ENCODE measurements at places on chromosomes 11 and 22. TPM values are rescaled to one million over a fixed set of nuclear protein-coding genes. Genes with fewer than 3 reads are reported as not detected.
A peak's percentile ranks its signal among the peaks of the same experiment; 100 is the strongest.

The OR4B1 gene
- total RNA-seq = not detected

The TRPC6 gene
- total RNA-seq = not detected

The MUC15 gene
- total RNA-seq = not detected

The LRRC74B gene
- total RNA-seq = not detected

The KRTAP5-1 gene
- not detected for total RNA-seq

The CFAP300 gene
- total RNA-seq = not detected

The OR4C16 gene
- total RNA-seq = not detected

The SIK3 gene
- total RNA-seq = 48.7 TPM

The TMEM80 gene
- total RNA-seq = 10.3 TPM

The CNGA4 gene
- total RNA-seq = not detected

The ZNF408 gene
- total RNA-seq = 13.2 TPM

The GTSE1 gene
- 27.4 TPM for total RNA-seq

The CLDN5 gene
- not detected for total RNA-seq

DNA sequence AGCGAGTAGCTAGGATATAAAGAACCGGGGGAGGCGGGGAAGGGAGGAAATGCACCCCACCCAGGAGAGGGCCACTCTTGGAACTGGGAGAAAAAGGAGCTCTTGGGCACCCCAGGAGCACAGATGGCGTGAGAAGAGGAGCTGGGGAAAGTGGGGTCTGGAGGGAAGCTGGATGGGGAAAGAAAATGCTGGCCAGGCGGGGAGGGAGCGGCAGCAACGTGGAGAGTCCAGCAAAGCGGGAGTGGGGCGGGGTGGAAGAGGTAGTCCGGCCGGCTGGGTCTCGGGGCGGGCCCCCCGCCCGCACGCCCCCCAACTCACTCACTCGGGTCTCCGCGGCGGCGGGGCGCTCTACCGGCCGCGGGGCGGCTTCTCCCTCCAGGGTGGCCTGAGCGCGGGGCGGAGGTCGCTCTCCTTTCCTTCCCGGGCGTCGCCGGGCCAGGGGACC lies 522 bp downstream of the TOB2 start:
- no peak for DNase-seq

DNA sequence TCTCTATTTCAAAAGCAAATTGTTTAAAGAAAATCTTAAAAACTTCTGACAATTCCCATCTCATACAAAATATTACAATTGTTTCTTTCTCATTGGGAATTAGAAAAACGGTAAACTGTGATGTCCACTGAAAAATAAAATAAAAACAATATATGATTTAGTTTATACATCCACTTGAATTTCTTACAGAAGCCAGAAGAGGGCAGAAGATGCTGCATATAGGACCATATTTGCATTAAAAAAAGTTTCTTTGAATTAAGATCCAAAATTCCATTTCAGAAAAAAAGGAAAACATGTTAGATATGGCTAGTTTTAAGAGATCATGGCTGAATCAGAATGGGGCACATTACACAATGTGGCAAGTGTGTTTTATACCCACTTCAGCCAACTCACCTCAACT lies 39.3 kb upstream of the LRRC4C start:
- DNase-seq = no peak

GRCh38 chr11:62546929-62547625 lies 471 bp upstream of the AHNAK start:
- no peak for DNase-seq

- DNase-seq = no peak
These were observed 10.9 kb downstream of the USP2 start for GRCh38 chr11:119370486-119371046.

- DNase-seq = no peak
These were observed 1145.6 kb upstream of the TENM4 start for GRCh38 chr11:80586464-80586863.

DNA sequence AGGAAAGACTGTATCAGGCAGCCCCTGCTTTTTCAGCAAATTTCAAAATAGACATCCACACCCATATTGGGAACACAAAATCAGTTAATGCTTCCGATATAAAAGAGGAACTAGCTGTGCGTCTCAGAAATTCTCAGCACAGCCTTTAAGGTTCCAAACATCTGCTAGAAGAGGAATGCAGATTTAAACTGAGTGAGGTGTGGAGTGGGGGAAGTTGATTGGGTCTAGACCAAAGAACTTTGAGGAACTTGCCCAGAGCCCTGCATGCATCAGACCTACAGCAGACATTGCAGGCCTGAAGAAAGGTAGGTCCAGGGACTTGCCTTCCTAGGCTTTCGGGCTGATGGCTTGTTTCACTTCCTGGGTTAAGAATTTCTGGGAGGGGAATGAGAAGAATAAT lies at the start of gene MS4A4A:
Gene MS4A4A, plus strand, starts transcription at position 255 of the 400 bp plus-strand sequence. Its CDS starts 10 bp downstream, at position 265.
- no peak for DNase-seq

DNA sequence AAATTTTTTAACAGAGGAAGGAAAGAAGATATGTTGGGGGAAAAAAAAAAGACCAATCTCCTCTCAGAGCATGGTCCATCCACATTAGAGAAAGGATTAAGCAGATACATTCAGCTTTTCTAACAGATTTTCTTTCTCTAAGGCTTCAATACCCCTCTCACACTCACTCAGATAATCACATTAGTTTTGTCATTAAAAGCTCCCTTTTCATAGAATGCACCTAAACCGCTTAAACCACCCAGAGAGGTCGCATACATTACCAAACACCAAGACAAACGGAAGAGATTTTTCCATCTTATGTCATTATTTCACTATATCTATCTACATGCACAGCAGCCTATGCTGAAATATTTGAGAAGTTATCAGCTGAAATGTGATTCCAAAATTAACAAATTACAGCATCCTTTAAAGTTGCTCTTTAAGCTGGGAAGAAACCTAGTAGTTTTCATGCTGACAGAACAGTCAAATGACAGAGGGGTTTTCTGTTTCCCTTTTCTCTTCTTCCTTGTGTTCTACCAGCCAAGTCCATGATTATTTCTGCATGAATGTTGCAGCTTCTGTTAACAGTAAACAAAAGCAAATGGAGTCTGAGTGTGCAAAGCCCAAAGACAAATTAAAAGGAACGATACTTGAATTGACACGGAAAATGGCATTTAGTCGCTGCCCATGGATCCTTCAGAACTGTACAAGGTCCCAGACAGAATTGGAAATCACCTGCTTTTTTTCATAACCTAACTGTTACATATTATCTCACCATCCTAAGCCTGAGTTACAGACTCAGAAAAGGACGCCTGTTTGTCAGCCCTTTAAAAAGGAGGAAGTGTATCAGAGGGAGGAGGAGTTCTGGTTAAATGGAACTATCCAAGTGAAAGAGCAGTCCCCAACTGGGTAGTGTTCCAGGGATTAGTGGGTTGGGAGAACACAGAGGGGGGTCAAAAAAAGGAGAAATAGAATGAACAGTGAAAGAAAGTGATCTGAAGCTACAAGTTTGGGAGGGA lies 54.6 kb downstream of the PRCP start:
- no peak for DNase-seq

- no peak for DNase-seq
These were observed 5.3 kb upstream of the PRDM11 start for GRCh38 chr11:45141171-45141570.

- no peak for DNase-seq
These were observed 12.9 kb upstream of the MUC6 start for GRCh38 chr11:1049431-1049891.

GRCh38 chr11:59207988-59208451 lies 4.7 kb downstream of the MPEG1 start:
- peak; percentile 39 for DNase-seq

GRCh38 chr22:41360126-41360525 lies 21.6 kb upstream of the TEF start:
- DNase-seq = no peak

DNA sequence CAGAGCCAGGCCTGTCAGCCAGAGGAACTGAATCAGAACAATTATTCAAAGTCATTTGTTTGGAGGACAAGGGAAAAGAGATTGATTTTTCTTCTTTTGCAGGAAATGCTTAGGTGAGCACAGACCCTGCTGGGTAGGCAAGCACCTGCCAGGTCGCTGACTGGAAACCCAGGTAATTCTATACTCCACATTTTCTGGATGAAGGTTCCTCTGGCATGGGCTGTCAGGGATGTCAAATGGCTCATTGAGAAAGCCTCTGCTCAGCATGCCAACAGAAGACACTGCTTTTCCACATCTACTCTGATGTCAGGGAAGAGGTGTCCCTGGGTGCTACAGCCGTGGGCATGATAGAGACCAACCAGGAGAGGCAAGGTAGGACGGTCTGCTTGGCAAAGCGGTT lies 166.7 kb upstream of the SYN3 start:
- DNase-seq = no peak

DNA sequence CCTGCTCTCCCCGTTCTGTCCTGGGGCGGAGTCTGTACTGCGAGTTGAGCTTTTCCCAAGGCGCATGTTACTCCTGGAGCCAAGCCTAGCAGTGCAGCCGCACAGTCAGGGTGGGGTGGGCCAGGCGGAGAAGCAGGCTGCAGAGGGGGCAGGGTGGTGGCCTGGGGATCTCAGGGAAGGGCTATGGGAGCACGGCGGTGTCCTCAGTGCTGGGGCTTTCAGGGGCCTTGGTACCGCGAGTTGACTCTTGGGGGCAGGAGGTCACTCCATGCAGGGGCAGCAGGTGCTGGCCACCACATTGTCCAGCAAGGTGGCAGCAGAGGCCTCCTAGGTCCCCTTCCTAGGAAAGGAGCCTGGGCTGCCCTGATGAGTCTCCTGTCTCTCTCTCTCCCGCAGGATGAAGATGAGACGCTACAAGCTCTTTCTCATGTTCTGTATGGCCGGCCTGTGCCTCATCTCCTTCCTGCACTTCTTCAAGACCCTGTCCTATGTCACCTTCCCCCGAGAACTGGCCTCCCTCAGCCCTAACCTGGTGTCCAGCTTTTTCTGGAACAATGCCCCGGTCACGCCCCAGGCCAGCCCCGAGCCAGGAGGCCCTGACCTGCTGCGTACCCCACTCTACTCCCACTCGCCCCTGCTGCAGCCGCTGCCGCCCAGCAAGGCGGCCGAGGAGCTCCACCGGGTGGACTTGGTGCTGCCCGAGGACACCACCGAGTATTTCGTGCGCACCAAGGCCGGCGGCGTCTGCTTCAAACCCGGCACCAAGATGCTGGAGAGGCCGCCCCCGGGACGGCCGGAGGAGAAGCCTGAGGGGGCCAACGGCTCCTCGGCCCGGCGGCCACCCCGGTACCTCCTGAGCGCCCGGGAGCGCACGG lies 14.9 kb upstream of the MIEF1 start:
- DNase-seq = no peak

DNA sequence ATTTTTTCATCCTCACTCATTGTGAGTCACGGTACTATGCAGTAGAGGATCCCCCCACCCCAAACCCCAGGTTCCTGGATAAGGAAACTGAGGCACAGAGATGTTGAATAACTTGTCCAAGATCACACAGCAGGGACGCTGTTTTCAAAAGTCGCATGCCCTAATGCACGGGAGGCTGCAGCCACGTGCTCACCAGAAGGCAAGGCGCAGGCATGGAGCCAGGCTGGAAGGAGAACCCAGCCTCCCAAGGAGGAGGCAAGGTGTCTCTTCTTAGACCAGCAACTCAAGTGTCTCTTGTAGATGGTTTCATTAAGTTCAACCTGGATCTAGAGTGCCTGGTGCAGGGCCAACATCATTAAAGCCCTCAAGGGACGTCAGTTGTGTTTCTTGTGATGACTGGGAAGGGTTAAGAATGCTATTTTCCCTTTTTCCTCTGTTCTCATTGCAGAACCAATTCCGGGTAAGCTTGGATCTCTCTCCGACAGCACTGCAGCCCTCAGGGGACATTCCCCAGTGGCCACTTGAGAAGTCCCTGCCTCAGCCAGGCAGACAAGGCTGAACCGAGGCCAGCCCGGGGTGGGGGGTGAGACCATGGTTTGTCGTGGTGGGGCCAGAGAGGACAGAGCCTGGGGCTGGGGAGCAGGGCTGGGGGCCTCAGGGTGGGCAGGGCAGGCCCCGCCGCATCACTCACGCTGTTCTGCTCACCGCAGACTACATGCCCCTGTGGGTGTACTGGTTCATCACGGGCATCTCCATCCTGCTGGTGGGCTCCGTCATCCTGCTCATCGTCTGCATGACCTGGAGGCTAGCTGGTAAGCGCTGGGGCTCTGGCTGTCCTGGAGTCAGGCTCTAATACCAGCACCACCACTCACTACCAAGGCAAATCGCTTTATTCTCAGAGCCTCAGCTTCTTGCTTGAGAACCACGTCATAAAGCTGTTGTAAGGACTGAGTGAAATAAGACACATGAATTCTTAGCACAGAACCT lies 15.7 kb downstream of the TMEM121B start:
- DNase-seq = no peak

GRCh38 chr22:44229809-44230208 lies 49.1 kb downstream of the PARVG start:
- no peak for DNase-seq

DNA sequence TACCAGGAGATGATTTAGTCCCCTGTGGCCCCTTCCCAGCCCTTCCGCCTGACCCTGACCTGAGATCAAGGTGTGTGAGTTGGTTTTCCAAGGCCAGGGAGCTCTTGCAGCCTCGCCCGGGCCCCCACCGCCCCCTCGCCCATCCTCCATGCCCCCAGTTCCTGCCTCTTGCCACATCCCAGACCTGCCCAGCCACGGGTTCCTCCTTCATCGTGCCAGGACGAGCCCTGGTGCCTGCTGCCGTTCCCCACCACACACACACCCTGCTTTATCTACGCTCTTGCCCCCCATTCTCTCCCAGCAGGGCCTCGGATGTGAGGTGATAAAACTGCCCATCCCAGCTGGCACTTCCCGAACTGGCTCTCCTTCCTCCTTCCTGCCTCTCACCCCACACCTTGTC lies 1.4 kb upstream of the LIF start:
- DNase-seq = no peak

DNA sequence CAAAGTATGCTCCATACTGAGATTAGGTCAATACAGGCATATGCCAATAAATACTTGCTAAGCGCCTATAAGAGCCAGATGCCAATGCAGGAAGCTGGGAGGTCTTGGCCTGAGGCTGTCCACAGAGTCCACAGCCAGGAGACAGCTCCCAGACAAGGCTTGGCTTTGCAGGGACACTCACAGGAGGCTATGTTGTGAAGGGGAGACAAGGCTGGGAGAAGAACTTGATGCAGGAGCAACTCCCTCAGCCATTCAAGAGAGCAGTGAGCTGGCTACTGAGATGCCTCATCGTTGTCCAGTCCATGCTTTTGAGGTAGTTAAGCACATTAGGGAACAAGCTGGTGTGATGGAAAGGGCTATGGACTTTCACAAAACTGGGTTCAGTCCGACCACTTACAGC lies 891.5 kb downstream of the TBC1D22A start:
- no peak for DNase-seq

GRCh38 chr11:66889960-66890359 lies 33.1 kb downstream of the LRFN4 start:
- no peak for DNase-seq

DNA sequence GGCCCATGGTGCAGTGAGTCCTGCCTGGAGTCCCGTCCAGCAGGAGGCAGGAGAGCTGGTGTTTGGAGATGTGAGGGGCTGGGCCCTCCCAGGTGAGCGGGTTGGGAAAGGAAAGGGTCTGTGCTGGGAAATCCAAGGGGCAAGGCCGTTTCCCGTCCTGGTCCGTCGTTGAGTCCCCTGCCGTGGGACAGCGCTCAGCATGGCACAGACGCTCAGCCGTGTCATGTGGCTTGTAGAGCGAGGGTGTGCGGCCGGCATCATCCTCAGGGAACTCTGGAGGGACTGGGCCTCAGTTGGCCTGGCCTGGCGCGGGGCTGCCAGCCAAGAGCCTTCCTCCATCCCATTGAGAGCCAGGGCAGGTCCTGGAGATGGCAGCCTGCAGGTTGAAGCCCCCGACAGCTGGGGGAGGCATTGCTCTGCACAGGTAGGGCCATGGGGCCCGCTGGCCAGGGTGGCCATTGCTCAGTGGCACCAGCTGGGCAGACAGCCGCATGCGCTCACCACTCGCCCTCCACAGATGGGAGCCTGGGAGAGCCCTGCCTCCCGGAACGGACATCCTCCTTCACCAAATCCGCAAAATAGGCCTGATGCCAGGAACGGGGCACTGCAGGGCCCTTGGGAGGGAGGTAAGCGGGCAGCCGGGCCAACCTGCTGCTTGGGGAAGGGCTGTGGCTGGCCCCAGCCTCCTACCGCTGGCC lies 28.7 kb downstream of the KCNQ1 start:
- DNase-seq = no peak
